ENCODE measurements at places on chromosomes 16 and 17.

DNA sequence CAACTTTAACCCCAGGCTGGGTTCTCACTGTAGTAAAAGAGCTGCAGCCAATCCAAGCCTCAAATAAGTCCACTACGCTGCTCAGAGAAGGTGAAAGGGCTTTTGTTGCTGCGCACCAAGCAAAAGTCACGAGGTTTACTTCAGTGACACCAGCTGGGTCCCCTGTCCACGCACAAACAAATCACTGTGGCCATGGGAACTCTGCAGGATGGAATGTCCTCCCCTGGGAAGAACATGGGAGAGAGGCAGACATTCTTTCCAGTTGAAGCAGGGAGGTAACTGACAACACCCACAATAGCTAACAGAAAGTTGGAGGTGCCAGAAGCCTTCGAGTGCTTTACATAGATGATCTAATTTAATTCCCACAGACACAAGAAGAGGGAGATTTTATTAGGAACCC is 181.9 kb downstream of the PMP22 start:
- no peak for DNase-seq

DNA sequence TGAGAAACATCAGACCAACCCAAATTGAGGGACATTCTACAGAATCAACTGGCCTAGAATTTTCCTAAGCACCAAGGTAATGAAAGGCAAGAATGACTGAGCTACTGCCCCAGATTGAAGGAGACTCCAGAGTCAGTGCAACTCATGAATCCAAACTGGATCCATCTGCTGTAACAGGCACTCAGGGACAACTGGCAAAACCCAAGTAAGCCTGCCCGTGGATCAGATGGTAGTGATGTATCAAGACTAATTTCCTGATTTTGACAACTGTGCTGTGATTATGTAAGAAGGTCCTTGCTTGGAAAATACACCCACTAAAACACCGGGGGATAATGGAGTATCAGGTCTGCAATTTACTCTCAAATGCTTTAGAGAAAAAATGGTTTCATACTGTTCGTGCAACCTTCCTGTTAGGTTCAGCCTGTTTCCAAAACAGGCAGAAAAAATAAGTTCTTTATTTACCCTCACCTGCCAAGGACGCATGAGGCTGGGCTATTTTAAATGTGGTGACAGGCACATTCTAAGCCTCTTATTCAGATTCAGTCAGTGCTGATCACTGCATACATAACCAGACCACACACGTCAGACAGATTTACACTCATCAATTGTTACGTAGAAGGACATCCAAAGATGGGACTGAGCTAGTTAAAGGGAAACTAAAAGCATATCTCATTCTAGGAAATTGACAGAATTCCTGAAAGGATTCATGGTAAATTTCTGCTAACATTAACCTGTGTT is 7.0 kb downstream of the MBTPS1 start:
- no peak for DNase-seq

- DNase-seq: no peak
Measured at GRCh38 chr17:39867084-39867879, 720 bp upstream of the ZPBP2 start.

- no peak for DNase-seq
Measured at GRCh38 chr17:79018370-79018695, 5.6 kb upstream of the C1QTNF1 start.

DNA sequence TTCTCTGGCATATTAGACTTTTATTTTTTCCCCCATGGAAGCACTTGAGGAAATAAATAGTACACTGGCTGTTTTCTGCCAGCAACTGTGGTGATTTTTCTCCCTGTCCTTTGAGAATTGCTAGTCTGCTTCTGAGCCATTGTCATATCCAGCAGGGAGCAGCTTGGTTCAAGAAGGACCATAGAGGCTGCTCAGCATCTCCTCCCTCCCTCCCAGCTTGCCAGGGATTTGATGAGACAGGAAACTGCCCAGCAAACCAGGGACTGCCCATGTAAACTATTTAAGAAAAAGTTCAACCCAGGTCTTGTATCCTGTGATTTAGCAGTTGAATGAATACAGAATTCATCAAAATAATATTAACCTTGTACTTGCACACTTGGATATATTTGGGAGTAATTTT is 39.5 kb downstream of the CYB5B start:
- no peak for DNase-seq

- no peak for DNase-seq
Measured at GRCh38 chr17:7067198-7067597, 12.9 kb downstream of the CLEC10A start.

DNA sequence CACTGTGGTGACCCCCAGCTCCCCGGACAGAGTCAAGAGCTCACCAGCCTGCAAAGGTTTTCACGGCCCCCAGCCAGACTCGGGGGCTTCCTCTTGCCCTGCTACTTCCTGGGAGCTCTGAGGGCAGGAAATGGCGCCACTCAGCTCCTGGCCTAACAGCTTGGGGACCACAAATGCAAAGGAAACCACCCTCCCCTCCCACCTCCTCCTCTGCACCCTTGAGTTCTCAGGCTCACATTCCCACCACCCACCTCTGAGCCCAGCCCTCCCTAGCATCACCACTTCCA is 375 bp upstream of the SPN start:
- DNase-seq: no peak

- DNase-seq: no peak
Measured at GRCh38 chr17:18129041-18129502, 20.5 kb downstream of the MYO15A start.

DNA sequence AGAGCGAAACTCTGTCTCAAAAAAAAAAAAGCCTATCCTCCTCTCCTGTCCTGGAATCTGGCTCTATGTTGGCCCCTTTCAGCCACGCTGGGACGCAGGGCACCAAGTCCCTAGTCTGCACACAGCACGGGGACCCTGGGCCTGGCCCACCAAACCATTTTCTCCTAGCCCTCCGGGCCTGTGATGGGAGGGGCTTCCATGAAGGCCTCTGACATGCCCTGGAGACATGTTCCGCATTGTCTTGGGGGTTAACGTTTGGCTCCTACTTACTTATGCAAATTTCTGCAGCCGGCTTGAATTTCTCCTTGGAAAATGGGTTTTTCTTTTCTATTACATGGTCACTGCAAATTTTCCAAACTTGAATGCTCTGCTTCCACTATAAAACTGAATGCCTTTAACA is 12.6 kb upstream of the GPT2 start:
- no peak for DNase-seq

DNA sequence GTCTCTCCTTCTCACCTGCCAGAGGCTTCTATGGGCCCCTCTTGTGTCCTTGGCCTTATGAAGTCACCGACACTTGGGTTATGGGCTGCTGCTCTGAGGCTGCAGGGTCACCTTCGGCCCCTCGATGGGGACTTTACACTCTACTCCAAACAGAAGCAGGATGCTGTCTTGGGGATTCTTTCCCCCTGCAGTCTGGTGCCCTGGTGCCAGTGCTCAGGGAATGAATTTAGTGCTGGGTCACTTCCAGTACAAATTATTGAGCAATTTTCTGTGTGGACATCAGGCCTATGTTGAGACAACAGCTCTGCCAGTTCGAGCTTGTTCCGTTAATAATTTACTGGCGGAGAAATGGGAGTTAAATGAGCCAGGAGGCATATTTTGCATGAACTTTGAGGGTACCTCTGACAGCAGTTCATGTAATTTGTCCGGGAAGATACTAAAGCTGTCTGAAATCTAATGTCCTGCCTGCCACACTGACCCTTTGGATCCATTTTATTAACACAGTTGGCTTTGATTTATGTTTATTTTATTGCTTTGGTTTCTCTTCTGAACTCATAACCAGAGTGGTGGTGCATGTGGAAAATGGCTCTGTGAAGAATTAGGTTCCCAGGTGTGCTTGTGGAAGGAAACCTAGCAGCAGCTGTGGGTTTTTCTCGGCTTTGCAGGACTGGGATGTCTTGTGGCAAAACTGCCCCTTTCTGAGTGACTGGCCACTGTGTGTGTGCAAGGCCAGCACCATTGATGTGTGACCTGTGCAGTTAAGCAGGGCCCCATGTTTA is 34.1 kb upstream of the DHX8 start:
- no peak for DNase-seq

DNA sequence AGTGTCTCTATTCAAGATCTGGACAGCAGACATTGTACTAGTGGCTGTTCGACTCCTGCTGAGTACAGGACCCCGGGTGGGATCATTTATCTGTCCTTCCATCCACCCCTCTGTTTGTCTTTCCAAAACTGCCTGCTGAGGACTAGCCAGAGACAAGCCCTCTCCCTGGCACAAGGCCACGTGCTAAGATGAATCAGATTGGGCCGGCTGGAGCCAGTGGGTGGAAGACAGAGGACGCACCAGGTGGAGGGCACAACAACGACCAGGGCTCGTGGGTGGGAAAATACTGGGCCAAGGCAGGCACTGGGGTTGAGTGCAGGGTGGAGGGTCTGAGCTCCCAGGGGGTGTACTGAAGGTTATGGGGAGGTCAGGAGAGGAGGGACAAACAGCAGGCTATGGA is 1.4 kb upstream of the CA7 start:
- no peak for DNase-seq

DNA sequence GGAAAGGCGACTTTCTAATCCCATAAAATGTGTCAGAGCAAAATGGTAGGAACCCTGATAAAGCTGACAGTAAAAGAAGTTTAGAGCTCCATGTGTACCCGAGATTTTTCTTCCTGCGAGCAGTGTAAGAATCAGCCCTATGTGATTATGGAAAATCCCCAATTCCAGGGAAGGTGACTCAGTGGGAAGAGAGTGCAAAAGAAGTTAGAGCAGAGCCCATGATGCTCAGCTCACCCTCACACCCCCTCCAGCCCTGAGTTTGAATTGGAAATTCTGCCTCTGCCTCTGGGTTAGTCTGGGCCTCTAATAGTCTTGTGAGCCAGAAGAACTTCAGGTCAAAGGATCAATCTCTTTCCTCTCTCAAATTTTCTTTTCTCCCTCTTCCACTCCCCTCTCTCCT is 12.5 kb downstream of the C17orf78 start:
- no peak for DNase-seq

DNA sequence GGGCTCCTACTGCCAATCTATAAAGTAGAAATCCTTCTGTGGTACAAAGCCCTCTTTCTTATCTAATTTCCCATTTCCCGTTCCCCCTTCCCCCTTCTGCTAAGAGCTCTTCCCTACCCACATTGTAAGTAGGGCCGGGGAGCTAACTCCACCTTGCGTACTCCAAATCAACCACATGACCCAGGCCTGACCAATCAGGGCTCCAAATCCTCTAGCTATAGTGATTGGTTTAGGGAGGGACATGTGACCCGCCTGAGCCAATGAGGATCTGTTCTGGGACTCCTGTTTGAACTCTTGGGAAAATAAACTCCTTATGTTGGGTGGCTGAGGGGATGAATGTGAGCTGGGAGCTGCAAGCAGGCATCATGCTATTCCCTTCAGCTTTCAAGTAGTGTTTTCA is 40.9 kb upstream of the MEOX1 start:
- DNase-seq: peak; percentile 6

DNA sequence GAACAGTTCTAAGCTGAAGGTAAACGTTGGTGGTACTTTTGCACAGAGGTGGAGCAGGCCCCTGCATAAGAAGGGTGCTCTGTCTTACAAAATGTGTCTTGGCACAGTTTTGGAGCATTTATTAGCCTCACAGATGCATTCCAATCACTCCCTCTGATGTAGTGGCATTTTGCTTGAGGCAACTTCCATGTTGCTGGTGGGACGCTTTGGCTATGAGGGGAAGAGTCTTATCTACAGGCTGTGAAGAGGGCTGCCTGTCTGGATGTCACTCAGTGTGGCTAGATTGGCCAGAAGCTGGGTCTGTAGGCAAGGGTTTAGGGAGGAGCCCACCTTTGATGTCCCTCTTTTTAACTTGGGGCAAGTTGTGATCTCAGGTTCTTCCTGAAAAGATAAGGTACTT is 2.6 kb upstream of the RARA start:
- DNase-seq: no peak

DNA sequence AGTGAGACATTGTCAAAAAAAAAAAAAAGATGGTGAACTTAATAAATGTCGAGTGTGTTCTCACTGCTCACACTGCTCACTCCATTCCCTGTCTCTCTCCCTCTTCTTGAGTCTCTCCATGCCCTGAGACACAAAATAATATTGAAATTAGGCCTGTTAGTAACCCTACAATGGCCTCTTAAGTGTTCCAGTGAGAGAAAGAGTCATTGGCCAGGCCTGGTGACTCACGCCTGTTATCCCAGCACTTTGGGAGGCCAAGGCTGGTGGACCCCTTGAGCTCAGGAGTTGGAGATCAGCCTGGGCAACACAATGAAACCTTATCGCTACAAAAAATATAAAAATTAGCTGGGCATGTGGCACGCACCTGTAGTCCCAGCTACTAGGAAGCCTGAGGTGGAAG is 16.2 kb upstream of the CSF3 start:
- DNase-seq: no peak

DNA sequence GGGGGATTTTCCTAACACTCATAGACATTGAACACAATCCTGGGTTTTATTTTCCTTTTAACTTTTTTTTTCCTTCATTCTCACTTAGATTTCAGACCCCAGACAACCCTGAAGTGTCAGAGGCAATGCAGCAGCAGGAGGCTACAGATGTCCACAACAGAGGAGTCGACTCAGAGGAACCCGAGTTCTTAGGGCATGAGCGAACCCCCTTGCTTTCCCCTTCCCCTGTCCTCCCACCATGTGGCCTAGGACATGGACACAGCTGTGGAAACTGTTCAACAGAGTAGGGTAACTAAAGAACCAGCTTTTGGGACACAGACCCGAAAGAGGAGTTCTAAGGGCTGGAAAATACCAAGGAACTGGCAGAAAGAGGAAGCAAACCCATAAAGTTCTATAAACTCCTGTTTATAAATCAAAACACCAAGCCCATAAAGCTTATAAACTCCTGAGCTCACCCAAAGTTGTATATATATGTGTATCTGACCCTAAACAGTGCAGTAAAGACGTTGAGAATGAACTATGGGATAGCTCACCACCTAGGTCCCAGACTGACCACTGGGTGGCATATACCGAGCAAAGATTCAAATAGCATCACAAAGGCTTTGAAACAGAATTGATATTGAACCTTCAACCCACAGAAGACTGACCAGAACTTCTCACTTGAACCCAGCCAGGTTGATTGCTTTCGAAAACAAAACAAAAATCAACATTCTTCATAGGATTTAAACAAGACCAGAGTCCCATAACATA is 33.9 kb downstream of the CMTM4 start:
- DNase-seq: no peak

DNA sequence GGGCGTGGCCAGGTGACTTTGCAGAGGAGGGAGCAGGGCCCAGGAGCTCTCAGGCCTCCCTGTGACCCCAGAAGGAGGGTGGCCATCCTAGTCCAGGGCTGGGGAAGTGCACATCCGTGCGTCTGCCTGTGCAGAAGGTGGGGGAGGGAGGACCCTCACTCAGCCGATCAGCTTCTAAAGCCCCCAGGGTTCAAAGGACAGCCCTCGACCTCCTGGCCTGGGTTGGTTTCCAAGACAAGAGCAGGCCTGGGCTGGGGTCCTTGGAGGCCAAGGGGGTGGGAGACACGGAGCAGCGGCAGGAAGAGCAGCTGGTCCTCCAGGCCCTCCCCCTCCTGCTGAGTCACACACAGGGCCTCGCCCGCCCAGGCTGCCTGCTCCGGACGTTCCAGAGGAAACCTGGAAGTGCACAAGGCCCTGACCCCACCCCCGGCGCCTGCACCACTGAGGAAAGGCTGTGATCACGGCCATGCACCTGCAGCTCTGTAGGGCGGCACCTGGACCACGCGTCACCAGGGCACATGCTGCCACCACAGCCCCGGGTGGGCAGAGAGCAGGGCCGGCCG is 67.1 kb upstream of the ZNF469 start:
- DNase-seq: no peak

GRCh38 chr16:66705790-66706505 is 9.4 kb upstream of the CMTM4 start:
- no peak for DNase-seq

Data from hematopoietic multipotent progenitor cell treated with erythropoietin and hydrocortisone succinate and interleukin-3 and kit ligand, for 15 days (in vitro differentiated cells).